ENCODE measurements at places on chromosomes 16 and 17.

GRCh38 chr17:16463358-16464302 lies 28.4 kb downstream of the LRRC75A start:
- no peak for DNase-seq

GRCh38 chr17:50212121-50212843 lies 10.9 kb upstream of the COL1A1 start:
- DNase-seq = no peak

DNA sequence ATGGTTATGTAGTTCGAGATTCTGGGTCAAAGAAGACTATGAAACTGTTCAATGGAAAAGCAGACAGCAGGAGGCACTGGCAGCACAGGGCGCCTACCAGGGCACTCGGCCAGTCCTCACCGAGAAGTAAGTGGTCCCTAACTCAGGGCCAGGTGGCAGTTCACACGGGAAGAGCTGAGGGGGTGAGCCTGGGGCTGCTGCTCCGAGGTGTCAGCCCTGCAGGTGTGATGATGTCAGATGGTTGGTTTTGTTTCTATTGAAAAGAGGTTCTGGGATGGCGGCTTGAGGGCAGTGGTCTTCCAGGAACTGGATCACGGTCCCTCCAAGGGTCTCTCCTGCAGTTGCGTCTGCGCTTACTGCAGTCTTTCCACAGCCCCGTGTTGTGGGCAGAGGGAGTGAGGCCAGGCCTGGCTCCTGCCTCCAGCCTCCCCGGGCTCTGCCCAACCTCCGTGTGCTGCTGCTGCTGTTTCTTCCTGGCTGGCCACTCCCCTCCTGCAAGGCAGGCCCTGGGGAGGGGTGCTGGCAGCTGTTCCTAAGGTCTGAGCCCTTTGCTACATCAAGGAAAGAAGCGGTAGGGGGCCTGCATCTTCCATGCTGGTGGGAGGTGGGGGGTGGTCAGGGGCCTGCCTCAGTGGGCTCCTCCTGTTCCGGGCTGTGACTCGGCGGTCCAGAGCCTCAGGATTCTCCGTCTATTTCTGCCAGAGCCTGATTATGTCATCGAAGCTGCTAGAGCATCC lies 22.6 kb downstream of the RNF213 start:
- DNase-seq = no peak

GRCh38 chr16:84712138-84712671 lies 12.4 kb downstream of the USP10 start:
- DNase-seq = no peak

GRCh38 chr17:1776857-1777256 lies 15.0 kb downstream of the SERPINF1 start:
- no peak for DNase-seq

- DNase-seq = no peak
Measured at GRCh38 chr17:66304304-66305174, 2.1 kb downstream of the PRKCA start.

All from activated gamma-delta T cell (primary cell).